ENCODE measurements at places on chromosomes 1 and 21. TPM values are rescaled to one million over a fixed set of nuclear protein-coding genes. Genes with fewer than 3 reads are reported as not detected.

DNA sequence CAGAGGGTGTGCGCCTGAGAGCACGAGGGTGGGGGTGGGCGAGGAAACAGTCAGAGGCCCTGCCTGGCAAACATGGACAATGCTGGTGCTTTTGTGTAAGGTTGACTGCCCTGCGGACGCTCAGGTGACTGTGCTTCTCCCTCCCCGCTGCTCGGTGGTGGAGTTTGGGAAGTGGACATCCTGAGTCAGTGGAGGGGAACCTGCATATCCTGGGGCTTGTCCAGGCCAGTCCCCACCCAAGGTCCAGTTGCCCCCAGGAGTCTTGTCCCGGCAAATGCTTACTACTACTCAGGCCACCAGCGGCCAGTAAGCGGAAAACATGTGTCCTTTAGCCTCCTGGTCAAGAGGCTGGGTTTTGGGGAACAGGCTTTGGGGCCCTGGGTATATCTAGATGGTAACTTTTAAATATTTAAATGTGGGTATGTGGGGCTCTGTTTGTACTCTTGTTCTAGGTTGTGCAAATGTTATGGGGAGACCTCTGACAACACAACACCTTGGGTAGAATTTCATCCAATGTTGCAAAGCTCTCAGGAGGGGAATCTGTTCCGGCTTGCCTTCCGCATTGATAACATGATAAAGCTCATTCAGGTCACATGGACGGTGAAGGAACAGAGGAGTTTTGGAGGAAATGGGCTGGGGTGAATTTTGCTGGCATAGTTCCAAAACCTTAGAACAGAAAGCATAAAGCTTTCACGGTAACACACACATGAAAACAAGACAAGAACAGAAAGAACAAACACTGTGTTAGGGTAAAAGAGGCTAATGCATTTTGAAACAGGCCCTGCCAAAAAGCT is 364.9 kb downstream of the PRDM2 start:
- H3K4me1 ChIP-seq: no peaks in the 10 kb centered on the region
- H3K4me3 ChIP-seq: no peak overlapping the region
- H3K36me3 ChIP-seq: no peaks in the 10 kb centered on the region
- no peak for DNase-seq

OVAAL gene
- not detected for total RNA-seq

OR2L3 gene
- total RNA-seq: not detected

SYNC gene
- not detected for total RNA-seq

TUFT1 gene
- 1.0 TPM for total RNA-seq

- no peak overlapping the region for H3K27ac ChIP-seq
- no peak overlapping the region for H3K4me3 ChIP-seq
- no peak for DNase-seq
- no peaks in the 10 kb centered on the region for H3K27me3 ChIP-seq
- H3K36me3 ChIP-seq: no peaks in the 10 kb centered on the region
Observed at GRCh38 chr1:200291106-200291505, 118.7 kb downstream of the ZNF281 start.

DNA sequence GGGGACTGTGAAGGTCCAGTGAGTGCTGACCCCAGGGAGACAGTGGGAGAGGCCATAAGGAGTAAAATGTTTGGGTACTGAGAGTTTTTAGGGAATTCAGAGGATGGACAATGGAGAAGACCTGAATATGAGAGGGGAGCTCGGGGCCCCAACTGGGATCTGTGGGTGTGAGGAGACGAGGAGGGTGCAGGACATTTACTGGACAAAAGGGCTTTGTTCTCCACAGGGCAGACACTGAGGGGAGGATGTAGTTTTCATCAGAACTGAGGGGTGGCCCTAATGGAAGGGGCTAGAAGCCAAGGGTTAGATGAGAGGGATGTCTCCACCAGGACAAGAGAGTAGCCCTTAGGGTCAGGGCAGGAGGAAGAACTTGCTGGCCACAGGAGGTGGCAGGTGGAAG is 30.0 kb downstream of the TMCC2 start:
- no peak overlapping the region for H3K27ac ChIP-seq
- DNase-seq: no peak
- no peaks in the 10 kb centered on the region for H3K27me3 ChIP-seq
- peaks cover 2% of the 10 kb centered on the region for H3K36me3 ChIP-seq

GRCh38 chr1:230327892-230328284 is 98.2 kb downstream of the PGBD5 start:
- DNase-seq: peak; percentile 51
- no peaks in the 10 kb centered on the region for H3K27me3 ChIP-seq
- no peaks in the 10 kb centered on the region for H3K36me3 ChIP-seq
- peak overlapping the region; percentile 12 for H3K27ac ChIP-seq
- H3K4me3 ChIP-seq: no peak overlapping the region

DNA sequence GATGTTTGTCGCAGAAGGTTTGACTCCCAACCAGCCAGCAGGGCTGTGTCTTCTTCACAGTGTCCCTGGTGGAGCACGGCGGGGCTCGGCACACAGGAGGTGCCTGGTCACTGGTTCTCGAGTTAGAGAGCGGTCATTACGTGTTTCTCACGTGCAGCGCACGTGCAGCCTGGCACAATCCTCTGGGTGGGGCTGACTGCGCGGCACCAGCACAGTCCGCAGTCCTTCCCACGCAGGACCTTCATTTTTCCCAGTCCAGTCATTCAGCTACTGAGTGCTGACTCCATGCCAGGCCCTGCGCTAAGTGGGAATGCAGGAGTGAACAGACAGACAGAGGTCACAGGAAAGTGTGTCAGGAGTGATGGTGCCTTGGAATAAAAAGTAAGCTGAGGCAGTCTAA is 46.2 kb upstream of the GPR153 start:
- no peak overlapping the region for H3K4me3 ChIP-seq
- H3K4me1 ChIP-seq: no peaks in the 10 kb centered on the region
- H3K27ac ChIP-seq: no peak overlapping the region
- no peaks in the 10 kb centered on the region for H3K27me3 ChIP-seq
- peaks cover 2% of the 10 kb centered on the region for H3K36me3 ChIP-seq
- DNase-seq: no peak
